Stimulated activated CD8-positive, alpha-beta memory T cell treated with anti-CD3 and anti-CD28 coated beads, Interleukin-15, amount 100 ng/mL, for 4 hours (primary cell): ENCODE measurements at places on chromosomes 12 and 14.

DNA sequence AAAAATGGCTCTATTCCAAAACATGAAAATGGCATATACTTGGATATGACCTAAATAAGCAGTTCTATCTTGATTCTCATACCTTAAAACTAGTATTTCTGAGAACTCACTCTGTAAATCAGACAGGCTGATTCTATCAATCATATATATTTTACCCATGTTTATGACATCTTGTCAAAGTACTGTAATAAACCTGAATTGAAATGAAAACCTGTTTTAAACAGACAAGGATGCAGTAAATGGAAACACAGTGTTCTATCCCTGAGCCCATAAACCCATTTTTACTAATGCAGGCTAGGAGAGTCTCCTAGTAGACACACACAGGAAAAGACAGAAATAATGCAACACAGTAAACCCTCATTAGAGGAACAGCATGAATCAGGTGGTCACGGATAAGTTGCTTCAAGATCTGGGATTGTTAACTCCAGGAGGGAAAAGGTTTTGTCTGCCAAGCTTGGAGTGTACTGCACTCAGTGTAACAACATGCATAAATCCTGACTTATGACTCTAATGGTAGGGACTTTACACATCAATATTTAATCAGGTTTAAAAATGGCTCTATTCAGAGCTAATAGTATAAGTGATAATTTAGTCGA, 93.6 kb upstream of the CPNE8 start:
- no peak for DNase-seq

- no peak for DNase-seq
Observed at GRCh38 chr12:77299001-77299400, 233.6 kb upstream of the E2F7 start.

GRCh38 chr14:68814539-68815297, 21.9 kb upstream of the ZFP36L1 start:
- DNase-seq, result no peak

- no peak for DNase-seq
Observed at GRCh38 chr12:59820594-59821011, 224.8 kb downstream of the SLC16A7 start.

DNA sequence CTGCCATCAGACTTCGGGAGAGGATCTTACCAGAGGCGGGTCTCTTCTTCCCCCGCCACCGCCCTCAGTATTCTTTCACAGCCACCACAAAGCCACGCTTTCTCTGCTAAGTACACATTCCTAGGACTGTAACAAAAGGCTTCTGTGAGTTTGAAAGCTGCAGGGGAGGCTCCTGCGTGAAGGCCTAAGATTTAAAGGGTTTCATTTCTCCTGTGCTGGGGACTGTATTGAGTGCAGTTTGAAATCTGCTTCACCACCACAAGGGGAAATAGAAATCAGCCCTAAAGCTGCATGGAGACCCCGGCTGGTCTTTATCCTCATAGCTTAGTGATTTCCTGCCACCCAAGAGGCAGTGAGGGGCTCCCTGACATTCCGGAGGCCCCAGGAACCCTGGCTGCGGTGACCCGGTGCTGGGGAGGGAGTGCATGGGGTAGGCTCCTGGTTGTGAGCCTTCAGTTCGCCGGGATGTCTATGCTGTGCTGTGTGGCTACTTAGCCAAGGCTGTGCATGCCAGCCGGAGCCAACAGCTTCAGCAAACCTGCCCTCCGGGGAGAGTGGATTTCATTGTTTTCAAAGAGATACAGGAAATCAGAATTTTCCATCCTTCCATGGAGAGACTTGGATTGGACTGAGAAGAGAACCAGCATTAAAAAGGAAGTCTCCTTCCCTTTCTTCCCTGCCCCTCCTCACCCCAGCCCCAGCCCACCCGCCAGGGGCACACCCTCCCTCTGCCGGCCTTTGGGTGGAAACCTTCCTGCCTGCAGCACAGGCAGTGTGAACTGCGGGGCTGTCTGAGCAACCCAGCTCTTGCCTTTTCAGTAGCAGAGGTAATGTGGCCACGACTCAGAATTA, 163.3 kb downstream of the ETV6 start:
- DNase-seq, result no peak

DNA sequence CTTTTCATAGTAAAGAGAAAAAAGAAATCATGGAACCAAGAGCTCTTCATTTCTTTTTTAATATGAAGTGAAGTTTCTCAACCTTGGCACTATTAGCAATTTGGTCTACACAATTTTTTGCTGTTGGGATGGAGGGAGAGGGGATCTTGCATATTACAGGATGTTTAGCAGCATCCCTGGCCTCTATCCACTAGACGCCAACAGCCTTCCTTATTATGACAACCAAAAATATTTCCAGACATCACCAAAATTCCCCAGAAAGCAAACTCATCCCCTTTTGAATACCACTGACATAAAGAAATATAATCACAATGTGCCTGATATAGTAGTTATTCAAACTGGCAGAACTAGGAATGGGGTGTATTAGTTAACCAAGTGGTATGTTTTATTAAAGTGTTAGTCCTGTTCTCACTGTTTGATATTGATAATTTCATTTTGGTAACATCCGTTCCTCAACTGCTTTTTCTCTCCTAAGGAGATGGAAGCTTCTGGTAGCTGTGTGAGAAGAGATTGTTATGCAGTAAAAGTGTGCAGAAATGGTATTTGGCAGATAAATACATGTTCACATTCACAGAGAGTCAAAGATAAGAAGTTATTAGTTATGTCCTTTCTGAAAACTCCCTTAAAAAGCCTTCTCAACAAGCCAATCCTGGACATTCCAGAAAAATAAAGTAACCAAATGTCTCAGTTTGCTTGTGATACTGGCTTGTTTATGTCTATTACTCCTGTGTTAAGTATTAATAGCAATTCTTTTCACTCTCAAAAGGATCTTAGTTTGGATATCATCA, 699.9 kb downstream of the C12orf50 start:
- DNase-seq, result no peak

DNA sequence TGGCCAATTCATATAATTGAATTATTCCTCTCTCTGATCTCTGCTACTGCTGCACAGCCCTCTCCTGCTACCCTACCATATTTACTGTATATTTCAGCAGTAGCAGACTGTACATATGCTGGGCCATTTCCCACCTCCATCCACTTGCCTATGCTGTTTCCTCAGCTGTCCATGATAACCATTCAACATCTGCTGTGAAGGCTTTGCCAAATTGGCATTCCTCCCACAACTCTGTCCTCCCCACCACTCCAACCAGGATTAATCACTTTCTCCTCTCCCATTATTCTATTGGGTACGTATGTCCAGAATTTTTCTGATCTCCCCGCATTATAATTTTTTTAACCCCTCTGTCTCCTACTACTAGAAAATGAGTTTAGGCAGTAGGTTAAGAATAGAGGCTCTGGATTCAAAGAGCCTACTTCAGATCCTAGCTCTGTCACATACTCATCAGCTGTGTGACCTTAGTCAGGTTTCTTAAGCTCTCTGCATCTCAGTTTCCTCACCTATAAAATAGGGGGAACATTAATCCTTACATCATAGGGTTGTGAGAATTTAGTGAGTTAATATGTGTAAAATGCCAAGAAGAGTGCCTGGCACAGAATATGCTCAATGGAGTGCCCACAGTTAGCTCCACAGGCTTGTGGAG, 123.3 kb downstream of the KICS2 start:
- DNase-seq, result no peak

GRCh38 chr12:50314636-50315312, 31.5 kb upstream of the LIMA1 start:
- DNase-seq, result no peak

DNA sequence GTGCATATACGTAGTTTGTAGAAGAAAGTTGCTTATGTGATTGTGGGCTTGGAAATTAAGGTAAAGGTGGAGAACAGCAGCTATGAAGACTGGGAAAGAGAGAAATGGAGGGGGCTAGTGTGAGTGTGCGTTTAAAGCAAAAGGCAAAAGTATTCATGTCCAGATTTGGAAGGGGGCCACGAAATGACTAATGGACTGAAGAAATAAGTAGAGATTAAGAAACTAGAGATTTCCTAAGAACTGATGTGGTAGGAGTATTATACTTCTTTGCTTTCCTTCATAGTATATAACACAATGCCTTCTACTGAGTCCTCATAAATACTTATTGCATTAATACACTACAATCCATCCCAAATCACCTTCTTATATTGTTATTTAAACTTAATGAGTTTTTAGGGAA, 298.6 kb upstream of the NOVA1 start:
- DNase-seq, result no peak
